ENCODE measurements at places on chromosomes 2 and 18.
A peak's percentile ranks its signal among the peaks of the same experiment; 100 is the strongest.

- DNase-seq: no peak
Observed at GRCh38 chr18:10205151-10205550, 249.3 kb upstream of the APCDD1 start.

DNA sequence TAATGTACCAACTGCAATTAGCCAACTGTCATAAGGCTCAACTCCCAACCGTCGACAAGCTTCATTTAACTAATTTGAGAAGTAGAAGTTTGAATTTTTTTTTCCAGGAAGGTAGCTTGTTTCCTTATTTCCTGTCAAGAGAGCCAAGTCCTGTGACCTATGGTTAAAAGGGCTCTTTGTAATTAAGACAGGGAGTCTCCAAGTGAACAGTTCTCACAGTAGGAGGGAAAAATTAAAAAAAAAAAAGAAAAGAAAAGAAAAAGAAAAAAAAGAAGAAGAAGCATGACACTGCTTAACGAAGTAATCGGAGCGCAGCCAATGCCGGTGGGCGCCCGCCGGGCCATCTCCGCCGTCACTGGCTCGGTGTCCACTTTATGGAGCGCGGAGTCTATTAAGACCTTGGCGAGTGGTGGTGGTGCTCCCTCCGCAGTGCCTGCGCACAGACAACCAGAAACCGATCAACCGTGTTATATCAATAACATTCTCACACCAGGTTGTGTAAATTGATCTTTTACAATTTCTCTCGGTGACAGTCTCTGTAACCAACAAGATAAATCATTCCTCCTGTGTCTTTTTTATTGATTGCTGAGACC is 197.2 kb upstream of the POU3F3 start:
- no peak for DNase-seq

GRCh38 chr2:149562324-149562723 is 25.3 kb downstream of the MMADHC start:
- peak; percentile 18 for DNase-seq

GRCh38 chr2:105950521-105951383 is 206.0 kb downstream of the NCK2 start:
- DNase-seq: peak; percentile 23
